ENCODE measurements at places on chromosomes 7 and 10.

- DNase-seq, result no peak
These were observed 15.8 kb upstream of the TRIM8 start for GRCh38 chr10:102628451-102628911.

DNA sequence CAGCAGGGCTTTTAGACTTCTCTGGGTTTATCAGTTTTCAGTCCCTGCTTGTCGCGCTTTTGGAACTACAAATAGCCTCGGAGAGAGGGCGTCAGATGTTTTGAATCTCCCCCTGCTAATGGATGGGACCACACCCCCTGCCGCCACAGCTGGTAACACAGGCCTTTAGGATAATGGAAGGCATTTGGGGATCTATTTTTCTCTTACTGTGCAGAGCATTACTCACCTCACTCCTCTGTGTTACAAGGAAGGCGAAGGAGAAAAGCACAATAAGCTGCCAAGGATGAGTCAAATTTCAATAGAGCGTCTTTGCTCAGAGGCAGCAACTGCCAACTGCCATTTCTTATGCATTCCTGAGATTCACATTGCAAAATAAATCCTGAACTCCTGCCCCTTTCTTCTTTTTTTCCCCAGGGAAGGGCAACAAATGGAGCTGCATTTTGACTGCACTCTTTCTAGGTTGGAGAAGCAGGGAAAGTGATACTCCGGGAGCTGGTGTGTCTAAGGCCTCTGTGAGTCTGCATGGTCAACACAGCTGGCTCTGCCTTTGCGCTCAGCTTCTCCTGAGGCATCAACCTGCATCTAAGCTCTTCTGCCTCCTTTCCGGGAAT lies 31.5 kb upstream of the SMNDC1 start:
- no peak for DNase-seq

DNA sequence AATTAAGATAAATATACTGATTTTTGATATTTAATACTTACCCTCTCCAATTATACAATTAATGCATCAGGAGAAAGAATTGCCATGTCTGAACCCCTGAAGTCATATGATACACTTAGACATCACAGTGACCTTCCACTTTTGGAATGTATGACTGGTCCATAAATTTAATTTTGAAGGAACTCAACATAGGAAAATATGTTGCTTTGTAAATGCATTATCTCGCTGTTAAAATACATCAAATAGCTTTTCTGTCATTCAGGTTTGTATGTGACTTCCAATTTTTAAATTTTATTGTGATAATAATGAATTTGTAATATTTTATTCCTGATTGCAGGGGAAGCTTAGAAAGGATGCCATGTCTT lies 631.9 kb upstream of the ANKRD30A start:
- DNase-seq, result no peak

DNA sequence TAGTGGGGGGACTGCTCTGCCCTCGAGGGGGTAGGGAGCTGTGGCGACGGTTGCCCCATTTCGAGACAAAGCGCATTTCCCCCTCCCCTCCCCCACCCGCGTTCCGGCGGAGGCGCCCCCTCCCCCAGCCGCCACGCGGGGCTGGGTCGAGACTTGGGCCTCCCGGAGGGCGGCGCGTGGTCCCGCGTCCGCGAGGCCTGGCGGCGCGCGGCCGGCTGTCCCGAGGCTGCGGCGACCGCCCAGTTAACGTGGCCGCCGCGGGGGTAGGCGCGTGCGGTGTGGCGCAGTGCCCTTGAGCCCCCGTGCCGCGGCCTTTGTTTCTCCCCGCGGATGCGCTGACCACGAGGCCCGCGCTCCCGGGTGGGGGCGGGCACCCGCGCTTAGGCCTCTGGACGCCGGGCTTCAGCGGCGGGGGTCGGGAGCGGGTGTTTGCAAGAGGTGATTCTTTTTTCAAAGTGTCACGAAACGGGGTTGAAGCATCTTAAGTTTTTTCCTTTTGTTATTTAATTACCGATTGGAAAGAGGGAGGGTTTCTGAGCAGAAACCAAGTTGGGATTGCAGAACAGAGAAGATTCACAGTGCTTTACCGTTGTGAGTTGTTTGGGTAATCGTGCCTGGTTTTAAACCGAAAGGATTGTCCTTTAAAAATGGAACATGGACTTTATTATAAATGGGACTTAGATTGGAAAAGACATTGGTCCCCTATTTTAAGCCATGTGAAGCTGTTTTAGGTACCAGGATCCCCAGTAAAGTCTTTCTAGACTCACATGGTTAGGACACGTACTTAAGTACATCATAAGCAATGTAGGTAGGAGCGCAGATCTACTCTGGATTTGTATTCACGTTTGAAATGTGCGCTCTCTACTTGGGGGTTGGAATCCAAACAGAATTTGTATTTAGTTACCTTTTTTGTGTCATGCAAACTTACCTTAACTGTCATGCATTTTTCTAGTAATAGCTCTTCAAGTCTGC lies 760 bp downstream of the CBX3 start:
- DNase-seq, result no peak

- DNase-seq, result no peak
These were observed 27.6 kb downstream of the MKRN1 start for GRCh38 chr7:140451716-140452115.

DNA sequence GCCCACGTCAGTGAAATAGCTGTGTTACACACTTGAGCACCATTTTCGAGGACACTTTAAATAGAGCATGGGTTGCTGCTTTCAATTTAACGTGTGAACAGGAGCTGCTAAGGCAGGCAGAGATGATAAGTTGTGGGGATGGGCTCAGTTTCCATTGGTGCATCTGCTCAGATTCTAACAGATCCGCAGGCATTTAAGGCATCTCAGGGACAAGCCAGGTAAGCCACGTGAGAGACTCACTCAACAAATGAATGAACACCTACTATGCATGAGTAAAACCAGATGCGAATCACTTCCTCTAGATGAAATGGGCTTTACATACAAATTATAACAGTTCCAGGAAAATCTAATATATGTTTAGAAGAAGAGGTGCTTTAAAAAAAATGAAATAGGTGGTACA lies 34.6 kb downstream of the PLXNA4 start:
- no peak for DNase-seq

GRCh38 chr7:98034081-98035035 lies 44.4 kb upstream of the OCM2 start:
- DNase-seq, result no peak
